ENCODE measurements at places on chromosomes 5 and 9. TPM values are rescaled to one million over a fixed set of nuclear protein-coding genes. Genes with fewer than 3 reads are reported as not detected.

- no peak for DNase-seq
Measured at GRCh38 chr9:128408963-128409431, 11.7 kb upstream of the CERCAM start.

ADRB2 gene
- 0.54 TPM for total RNA-seq

GRCh38 chr5:35799753-35800152 lies 56.9 kb upstream of the IL7R start:
- DNase-seq = no peak

DNA sequence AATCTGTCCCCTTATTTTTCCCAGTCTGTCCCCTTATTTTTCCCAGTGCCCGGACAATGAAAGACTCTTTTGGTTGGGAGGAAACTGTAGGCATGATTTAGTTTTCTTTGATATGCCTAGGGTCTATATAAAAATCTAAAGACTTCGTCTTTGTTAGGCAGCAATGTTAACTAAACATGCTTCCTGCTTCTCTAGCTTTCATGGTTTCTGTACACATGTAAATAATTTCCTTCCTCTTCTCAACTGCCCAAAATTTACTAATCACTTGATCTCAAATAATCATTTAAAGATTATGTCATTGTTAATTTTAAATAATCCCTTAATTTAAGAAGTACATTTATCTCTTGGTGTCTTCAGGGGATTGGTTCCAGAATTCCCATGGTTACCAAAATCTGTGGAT lies 47.8 kb upstream of the RAPGEF6 start:
- DNase-seq = no peak

DNA sequence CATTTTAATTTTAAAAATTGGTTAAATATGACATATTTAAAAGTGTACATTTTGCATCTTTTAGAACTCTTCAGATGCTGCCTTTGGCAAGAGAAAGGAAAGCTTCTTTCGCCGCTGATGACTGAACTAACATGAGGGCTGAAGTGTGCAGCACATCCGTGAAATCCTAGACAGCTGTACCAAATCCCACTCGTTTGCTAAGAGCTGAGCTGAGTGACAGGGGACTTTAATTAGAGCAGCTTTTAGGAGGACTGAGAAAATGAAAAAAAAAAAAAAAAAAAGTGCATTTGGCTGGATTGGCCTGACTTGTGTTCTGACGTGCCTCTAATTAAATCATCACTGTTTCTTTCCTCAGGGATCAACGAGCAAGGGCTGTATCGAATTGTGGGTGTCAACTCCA lies 271.3 kb downstream of the ARHGAP26 start:
- DNase-seq = no peak

DNA sequence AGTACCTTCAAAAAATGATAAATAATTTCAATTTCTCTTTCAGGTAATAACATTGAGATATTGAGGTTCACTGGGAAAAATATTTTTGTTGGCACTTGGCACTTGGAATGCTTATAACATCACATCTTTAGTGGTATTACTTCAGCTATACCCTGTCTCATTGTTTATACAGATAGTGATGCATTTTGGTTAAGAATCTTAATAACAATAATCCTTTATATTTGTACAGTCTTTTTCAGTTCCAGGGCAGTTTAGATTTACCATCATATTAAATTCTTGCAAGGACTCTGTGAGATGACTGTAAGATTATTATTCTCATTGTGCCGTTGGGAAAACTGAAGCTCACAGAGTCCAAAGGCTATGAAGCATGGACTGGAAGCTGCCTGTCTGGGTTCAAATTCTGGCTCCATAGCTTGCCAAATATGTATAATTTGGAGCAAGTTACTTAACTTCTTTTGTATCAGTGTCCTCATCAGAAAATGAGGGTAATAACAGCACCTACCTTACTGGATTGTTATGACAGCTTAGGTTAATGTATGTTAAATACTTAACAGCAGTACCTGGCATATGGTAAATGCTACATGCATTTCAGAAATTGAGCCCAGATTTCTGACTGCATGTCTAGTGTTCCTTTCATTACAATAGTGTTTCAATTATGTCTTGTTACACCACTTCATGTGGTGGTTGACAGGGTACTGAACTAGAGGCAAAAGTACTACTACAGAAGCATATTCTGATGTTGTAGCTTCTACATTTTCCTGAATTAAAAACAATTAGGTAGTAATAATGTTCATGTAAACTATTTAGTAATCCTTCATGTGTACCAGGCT lies 272.2 kb downstream of the PLK2 start:
- DNase-seq = no peak

DNA sequence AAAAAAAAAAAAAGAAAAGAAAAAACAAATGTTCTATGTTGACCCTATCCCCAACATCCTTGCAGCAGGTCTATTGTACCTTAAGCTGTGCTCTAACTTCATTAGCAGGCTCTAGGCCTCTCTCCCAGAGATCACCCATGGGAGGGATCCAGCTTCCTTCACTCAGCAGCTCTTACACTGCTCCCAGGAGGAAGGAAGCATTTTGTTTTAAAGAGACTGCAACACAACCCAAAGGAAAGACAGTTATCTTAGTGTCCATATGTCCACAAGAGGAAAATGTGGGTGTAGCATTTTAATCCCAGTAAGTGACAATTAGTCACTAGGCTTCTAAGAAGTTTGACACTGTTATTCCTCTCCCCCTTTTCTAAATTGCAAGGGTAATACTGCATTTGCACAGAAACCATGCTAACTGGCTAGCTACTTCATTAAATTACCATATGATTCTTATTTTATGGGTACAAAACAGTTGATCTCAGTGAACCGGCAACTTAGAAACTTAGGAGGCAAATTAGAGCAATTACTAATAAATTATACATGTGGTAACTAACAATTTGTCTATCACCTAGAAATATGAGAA lies 58.8 kb downstream of the MARCHF3 start:
- no peak for DNase-seq

- no peak for DNase-seq
Measured at GRCh38 chr5:135106136-135106535, 72.1 kb upstream of the PITX1 start.

DNA sequence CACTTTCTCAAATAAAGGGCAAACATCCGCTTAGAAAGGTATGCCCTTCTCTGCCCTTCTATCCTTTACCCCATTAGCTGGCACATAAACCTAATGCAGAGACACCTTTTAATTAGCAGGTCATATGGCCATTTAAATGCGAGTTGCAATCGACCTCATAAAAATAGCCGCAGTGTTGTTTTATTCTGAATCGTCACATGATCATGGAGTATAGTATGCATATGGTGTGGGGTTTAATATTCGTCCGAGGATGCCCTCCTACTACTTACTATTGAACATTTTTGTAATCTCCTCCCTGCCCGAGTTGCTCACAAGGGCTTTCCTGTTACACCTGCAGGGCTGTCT lies 72.0 kb downstream of the PIK3R1 start:
- DNase-seq = no peak

FAM221B gene
- total RNA-seq = not detected

- no peak for DNase-seq
Measured at GRCh38 chr5:137565450-137565849, 66.3 kb upstream of the SPOCK1 start.

ARID3C gene
- total RNA-seq = not detected

BTNL8 gene
- total RNA-seq = not detected

DNA sequence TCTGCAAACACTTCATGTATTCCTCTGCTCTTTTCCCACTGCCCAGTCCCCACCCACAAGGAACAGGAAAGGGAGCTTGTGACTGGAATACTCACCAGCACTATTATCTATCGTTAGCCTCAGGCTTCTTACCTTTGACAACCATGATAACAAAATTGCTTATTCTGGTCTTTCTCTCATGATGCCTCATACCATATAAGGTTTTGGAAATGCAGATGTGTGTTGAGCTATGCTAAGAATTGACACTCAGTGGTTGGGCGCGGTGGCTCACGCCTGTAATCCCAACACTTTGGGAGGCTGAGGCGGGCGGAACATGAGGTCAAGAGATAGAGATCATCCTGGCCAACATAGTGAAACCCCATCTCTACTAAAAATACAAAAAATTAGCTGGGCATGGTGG lies 25.4 kb downstream of the SOX30 start:
- DNase-seq = no peak

DNA sequence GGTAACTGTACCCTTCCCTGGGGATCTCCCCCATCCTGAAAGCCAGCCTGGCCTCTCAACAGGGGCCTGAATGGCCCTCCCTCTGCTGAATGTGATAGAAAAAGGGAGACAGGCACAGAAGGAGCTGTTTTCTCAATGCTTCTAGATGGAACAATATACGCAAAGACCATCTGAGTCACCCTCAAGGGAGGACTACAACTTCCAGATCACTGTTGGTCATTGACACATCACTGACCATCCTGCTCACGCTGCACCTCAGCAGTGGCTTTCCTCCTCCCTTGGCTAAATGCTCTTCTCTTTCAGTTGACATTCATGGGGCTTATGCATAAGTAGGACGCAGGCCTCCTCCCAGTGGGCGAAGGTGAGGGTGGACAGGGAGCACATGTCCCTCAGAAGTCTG lies 112.2 kb upstream of the SHB start:
- DNase-seq = no peak

IFNA21 gene
- total RNA-seq = not detected

- DNase-seq = no peak
Measured at GRCh38 chr9:90124961-90125360, 517.7 kb downstream of the DIRAS2 start.

POMT1 gene
- 20.0 TPM for total RNA-seq

DNA sequence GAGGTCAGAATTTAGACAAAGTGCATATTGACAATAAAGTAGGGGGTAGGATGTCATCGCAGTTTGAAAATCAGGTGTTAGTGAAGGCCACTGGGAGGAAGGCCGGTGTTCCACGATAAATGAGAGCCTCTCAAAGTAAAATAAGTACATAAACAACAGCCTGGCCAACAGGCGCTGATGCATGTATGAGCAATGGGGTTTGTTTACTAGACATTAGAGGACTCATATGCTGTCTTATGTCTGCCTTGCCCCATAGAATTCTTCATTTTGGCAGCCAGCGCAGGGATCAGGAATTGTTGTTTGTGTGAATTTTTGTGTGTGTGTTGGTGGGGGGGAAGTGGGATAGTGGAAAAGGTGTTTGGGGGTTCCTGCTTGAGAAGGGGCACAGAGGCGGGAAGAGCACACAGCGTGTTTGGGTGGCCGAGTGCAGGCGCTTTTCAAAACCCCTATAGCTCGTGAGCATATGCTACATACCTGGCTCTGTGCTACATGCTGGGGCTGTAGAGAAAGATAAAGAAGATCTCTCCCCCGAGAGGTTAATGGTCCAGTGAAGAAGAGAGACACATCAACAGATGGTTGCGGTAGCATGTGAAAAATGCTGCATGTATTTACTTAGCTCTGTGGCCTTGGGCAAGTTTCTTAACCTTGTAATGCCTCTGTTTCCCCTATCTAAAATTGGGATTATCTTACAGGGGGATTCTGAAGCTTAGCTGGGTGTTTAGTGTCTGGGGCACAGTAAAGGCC lies 11.5 kb downstream of the SNX30 start:
- no peak for DNase-seq

MAP1B gene
- total RNA-seq = 0.16 TPM

GRCh38 chr5:1387059-1387755 lies 42.3 kb upstream of the CLPTM1L start:
- no peak for DNase-seq

DNA sequence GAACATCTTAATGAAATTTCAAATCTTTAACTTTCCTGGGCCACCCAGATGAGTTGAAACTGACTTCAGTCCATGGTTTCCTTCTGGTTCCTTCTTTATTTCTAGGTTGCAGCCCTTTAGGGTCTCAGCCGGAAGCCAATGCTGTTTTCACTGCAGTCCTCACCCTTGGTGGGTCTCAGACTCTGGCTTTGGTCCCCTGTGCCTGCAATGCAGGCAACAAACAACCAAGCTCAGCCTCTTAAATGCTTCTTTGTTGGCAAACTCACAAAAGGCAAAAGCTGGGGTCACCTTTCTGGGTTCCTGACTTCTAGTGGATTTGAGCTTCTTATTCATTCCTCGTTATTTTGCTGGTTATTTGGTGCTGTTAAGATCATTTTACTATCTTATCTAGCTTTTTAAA lies 19.3 kb upstream of the APC start:
- no peak for DNase-seq

DNA sequence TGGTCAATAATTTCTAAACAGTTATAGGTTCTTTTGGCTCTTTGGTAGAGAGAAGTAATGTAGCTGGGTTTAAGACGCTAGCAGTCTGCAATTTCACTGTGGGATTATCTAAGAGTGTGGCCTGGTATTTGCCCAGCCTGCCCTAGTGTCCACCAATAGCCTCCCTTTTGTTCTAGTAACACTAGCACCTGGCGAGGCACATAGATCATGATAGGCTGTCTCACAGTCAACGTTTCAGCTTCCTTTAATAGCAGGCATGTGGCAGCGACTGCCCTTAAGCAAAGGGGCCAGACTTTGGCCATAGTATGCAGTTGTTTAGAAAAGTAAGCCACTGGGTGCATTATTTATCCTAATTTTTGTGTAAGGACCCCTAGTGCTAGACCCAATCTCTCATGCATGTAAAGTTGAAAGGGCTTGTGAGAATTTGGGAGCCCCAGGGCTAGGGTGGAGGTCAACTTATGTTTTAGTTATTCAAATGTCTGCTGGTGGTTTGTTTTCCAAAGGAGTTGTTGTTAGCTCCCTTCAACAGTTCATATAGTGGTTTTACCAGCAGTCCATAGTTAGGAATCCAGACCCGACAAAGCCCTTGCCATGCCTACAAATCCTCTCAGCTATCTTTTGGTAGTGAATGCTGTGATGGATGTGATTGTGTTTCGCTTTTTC lies 274.3 kb downstream of the HTR1A start:
- DNase-seq = no peak

- no peak for DNase-seq
Measured at GRCh38 chr5:178209334-178210072, 5.2 kb downstream of the HNRNPAB start.

GRCh38 chr9:124780060-124780756 lies 3.3 kb downstream of the OLFML2A start:
- no peak for DNase-seq

CATSPER3 gene
- 0.16 TPM for total RNA-seq

DNA sequence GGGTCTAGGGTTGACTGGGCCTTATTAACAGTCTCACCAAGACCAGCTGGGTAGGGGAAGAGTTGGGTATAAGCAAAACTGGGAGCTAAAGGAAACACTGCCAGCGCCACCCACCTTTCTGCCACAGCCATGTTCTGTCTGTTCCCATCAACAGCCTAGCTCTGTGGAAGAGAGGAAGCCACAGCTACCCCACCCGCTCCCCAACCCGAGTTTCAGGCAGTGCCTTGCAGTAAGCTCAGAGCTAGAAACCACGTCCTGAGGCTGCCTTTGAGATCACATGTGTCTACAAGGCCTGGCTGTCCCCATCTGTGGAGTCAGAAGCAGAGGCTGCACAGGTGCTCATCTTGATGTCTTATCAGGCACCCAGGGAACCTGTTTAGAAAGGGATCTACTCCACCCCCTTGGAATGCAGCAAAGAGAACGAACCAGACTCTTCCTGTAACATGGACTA lies 15.3 kb downstream of the HNRNPH1 start:
- DNase-seq = no peak

GRCh38 chr5:107153283-107153682 lies 517.5 kb downstream of the EFNA5 start:
- no peak for DNase-seq

WNK2 gene
- 3.0 TPM for total RNA-seq

CCL27 gene
- 0.26 TPM for total RNA-seq
